ENCODE measurements at places on chromosomes 5 and 9.

GRCh38 chr5:6736524-6737042 lies 23.4 kb downstream of the TENT4A start:
- no peak for DNase-seq

- no peak for DNase-seq
Measured at GRCh38 chr5:147805030-147805454, 22.5 kb upstream of the JAKMIP2 start.

DNA sequence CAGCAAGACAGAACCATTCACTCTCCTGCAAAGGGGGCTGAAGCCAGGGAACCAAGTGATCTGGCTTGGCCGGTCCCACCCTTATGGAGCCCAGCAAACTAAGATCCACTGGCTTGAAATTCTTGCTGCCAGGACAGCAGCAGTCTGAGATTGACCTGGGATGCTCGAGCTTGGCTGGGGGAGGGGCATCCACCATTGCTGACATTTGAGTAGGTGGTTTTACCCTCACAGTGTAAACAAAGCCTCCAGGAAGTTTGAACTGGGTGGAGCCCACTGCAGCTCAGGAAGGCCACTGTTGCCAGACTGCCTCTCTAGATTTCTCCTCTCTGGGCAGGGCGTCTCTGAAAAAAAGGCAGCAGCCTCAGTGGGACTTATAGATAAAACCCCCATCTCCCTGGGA lies 60.5 kb downstream of the TNFSF8 start:
- no peak for DNase-seq

GRCh38 chr5:44574678-44575077 lies 185.5 kb upstream of the FGF10 start:
- no peak for DNase-seq

DNA sequence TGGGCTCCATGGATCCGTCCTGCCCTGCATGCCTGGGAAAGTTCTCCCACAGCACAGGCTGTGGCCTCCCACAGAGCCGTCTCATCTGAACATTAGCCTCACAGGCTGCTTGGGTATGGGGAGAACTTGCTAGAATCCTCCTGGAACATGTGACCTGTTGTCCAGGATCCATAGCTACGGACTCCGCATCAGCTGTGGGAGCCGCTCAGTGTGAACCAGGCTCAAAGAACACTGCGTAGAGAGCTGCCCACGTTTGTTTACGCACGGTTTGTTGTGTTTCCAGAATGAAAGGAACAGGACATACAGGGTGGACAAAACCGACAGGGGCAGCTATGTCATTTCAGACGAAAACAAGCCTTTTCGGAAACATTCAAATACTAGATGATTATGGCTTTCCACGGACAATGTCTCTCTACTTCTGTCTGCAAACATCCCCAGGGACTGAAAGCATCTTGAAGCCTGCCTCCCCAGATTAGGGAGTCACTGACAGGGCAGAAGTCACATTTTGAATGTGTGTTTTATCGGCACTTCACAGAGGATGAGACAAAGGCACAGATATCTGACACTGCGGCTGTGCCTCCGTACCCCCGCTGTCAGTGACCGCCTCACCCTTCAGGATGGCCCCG lies 390.3 kb downstream of the GADD45G start:
- no peak for DNase-seq

DNA sequence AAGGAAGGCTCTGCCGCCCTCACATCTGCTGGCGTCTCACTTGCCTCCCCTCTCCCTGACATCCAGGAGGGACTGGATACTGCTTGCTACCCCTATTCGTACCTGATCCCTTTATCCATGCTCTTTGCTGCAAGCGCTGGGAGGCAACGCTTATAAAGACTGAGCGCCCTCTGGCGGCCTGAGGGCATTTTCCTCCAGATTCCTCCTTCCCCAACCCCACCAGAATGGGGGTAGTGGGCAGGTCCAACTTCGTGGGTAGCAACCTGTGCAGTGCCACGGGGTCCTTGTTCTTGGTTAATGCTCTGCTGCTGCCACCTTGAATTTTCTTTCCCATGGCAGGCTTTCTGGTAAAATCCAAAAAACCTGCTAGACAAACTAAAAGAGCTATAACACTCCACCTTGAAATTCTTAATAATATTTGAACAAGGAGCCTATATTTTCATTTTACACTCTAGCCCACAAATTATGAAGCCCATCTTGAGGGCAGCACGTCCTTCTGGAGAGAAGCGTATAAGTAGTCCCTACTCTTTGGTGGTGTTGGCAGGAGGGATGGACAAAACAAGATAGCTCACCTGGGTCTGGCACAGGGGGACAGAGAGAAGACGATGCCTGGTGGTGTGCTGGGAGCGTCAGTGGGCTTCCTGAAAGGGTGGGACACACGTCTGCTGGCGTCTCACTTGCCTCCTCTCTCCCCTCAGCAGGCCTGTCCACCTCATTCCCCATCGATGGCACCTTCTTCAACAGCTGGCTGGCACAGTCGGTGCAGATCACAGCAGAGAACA lies 52.5 kb downstream of the JADE2 start:
- DNase-seq: peak; percentile 77

DNA sequence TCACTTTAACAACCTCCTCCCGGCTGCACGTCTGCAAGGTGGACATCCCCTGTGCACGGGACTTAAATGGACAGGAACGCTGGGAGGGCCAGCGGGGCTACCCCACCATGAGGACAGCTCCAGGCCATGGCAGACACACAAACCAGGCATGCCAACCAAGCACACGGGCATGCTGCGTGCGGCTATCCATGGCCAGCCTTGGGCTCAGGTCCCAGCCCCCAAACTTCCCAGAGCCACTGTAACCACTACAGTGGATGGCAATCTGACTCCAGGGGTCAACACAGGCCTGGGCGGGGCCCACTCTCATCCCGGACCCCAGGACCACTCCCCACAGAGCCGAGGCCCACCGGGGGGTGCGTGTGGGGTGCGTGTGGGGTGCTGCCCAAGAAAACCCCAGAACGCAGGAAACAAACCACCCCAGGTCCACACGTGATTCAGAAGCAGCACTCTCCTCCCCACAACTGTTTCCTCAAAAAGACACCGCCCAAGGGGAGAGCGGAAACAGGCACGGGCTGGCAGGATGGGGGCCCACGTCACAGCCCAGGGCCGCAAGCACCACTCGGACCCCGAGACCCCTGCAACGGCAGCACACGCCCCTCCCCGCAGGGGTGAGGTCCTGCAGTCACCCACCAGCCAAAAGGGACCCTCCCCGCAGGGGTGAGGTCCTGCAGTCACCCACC lies 7.4 kb downstream of the SLC12A7 start:
- DNase-seq: no peak

DNA sequence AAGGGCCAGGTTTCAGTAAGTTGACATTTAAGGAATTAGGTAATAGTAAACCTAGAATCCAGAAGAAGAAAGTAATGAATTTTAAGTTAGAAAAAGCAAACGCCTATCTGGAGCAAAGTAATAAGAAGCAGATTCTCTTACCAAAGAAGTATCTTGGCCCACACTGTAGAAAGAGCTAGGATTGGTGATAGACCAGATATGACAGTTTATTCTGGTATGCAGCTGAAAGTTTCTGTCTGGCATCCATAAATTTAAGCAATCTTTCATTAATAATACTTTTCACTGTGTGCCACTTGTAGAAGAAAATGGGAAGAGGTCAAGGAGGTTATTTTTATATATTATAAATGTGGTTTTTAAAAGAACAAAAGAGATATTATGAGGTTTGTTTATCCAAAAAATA lies 3.0 kb downstream of the RECK start:
- DNase-seq: no peak

Measured in NCI-H1694 (cell line).